HFFc6 (cell line): ENCODE measurements at places on chromosomes 2 and 18. TPM values are rescaled to one million over a fixed set of nuclear protein-coding genes. Genes with fewer than 3 reads are reported as not detected.

FBXO36 gene
- total RNA-seq, result 1.7 to 2.9 TPM (median 1.8 TPM) in 3 replicates

SCN9A gene
- 35.9 to 55.3 TPM (median 53.8 TPM) in 3 replicates for total RNA-seq

AQP12A gene
- not detected in 3 replicates for total RNA-seq

LRRTM1 gene
- not detected in 3 replicates for total RNA-seq

C2orf15 gene
- total RNA-seq, result not detected in 2 replicates

C1GALT1C1L gene
- not detected in 3 replicates for total RNA-seq

NT5C1B gene
- total RNA-seq, result not detected in 3 replicates

SNED1 gene
- 0.85 to 1.5 TPM (median 1.2 TPM) in 3 replicates for total RNA-seq

CAB39 gene
- total RNA-seq, result 54.9 to 60.5 TPM (median 60.3 TPM) in 3 replicates

FBXO48 gene
- 0.45 to 0.74 TPM (median 0.45 TPM) in 3 replicates for total RNA-seq

CNGA3 gene
- 0.14 and 0.60 TPM in 2 replicates for total RNA-seq

RAB6C gene
- total RNA-seq, result not detected in 3 replicates
